Fibroblast of mammary gland (primary cell): ENCODE measurements at places on chromosomes 5 and 9.

DNA sequence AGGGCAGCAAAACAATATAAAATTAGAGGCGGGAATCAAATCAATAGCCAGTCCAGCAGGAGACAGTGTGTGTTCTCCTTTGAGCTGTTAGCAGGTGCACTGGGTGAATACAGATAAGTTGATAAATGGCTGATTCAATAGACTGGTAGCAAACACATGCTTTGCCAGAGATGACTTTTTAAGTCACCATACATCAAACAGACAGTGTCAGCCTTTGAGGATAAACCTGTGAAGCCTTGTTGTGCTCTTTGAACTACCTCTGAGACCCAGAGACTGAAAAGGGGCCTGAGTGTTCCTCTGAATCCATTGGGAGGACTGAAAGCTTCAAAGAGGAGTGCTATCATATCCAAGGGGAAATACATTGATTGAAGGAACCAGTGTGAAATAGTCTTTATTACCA, 301.9 kb downstream of the RASEF start:
- DNase-seq = no peak

GRCh38 chr5:29389993-29390392, 1803.5 kb upstream of the CDH6 start:
- no peak for DNase-seq

DNA sequence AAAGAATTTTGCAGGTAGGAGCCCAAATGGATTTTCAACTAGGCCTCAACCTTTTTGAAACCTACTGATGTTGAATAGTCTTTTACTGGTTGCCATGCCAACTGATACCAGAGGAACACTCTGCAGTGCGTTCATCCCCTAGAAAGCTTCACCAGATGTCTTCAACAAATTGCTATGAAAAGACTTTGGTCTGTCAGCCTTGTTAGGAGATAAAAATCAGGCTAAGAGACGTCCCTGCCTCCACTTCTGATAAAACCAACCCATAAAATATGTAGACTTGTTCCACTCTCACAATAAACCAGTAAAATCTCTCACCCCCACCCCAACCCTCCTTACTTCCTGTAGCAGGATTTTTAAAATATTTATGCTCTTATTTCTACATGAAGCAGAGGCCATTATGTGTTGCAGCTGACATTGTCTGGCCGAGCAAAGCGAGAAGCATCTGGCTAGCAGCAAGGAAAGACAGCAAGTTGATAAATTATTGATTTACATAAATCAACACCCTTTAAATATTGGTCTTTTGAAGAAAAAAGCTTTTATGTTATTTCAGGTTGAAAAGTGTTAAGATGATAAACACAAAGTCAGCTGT, 428.7 kb downstream of the ISL1 start:
- DNase-seq = no peak

DNA sequence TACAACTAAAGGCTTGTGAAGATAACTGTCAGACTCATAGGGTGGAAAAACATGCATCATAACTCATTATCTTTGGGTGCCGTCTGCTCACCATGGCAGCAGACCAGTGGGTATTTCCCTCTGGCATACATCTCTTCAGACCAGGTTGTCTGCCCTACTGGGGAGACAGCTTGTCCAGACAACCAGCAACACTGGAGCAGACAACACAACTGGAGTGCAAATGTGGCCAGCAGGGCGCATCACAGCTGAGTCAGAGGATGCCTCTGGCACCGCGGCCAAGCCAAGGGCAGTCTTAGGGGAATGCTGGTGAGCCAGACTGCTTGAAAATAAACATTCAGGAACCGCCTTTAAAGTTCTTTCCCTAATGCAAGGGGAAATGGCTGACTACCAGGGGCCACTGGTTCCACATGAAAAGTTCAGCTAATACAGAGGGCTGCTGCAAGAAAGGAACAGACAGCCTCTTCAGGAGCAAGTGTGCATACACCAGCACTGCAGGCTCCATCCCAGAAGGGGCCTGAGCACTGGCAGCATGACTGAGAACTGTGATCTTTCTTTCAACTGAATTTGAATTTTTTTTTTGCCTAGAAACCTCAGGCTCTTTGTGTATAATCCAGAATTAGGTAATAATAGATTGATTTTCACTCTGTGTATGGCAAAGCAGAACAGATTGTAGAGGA, 77.3 kb downstream of the MAMDC2 start:
- peak; percentile 96 for DNase-seq

DNA sequence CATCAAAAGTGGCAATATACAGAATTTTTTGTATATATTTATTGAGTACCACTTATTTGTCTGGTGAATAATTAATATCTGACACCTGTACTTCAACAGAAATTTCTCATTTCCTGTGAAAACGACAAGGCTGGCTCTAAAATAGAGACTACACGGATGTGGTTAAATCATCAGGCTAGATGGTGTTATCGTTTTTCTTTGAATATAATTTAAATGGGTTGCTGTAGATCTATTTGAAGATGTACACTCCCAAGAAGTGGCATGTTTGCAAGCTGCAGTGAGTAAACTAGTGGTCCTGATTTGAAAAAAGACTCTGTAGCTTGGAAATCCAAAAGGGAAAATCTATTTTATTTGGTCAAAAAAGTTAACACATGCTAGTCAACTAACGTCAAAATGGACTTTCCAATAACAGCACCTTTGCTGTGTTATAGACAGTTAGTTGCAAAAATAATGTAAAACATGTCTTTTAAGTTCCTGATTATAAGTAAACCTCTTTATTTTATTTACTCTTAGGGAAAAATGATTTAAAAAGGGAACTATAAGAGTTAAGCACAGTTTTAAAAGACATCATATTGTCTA, 13.8 kb downstream of the ST8SIA4 start:
- DNase-seq = no peak

DNA sequence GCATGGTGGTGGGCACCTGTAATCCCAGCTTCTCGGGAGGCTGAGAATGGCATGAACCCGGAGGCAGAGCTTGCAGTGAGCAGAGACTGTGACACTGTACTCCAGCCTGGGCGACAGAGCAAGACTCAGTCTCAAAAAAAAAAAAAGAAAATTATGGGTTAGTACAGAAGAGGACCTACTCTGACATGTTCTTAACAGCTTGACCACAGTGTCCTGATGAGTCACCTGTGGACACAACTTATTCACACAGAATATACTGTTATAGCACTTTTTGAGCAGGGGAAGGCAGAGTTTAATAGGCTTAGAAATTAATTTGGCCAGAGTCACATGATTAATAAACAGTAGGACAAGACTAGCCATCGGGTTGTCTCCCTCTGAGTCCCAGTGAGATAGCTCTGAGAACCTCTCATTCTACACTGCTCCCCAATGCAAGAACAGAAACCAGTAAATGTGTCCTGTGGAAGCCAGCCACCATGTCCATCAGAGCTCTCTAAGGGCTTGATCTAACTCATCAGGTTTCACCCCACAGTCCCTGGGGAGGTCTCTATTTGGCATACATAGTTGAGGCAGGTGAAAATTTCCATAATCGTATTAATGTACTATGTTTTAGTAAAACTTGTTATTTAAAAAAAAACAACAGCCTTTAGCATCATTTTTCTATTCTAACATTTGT, 1077.9 kb upstream of the C9orf72 start:
- DNase-seq = no peak

- DNase-seq = no peak
Measured at GRCh38 chr9:97758334-97758916, 61.3 kb upstream of the XPA start.

GRCh38 chr5:147346006-147346561, 111.3 kb downstream of the STK32A start:
- peak; percentile 7 for DNase-seq

DNA sequence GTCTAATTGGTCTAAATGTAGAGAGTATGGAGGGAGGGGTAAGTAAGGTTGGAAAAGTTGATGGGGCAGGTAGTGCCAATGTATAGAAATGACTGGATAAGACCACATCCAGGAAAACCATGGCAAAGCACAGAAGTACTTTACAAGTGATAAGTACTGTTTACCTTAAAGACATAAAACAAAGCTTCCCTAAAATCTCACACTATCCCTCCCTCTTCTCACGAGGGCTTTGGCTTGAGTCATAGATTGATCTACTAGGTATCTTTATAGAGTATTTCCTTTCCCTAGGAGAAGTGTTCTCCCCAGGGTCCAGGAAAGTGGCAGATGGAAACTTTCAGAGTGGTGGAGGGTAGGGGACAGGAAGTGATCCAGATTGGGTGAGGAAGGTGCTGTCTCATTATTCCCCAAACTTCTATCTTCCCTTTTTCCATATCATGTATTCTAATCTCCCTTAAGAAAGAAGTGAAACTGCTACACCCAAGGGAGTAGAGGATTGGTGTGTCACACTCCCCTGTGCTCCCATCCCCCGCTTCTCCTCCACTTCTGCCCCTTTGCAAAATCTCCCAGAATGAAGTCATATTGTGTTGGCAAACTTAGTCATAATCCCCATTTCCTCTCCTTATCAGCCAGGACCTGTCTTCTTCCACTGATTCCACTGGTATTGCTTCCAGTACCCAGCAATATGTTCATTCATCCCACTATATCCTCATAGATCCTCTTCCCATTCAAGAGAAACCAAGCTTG, 14.6 kb downstream of the IL33 start:
- DNase-seq = peak; percentile 63

DNA sequence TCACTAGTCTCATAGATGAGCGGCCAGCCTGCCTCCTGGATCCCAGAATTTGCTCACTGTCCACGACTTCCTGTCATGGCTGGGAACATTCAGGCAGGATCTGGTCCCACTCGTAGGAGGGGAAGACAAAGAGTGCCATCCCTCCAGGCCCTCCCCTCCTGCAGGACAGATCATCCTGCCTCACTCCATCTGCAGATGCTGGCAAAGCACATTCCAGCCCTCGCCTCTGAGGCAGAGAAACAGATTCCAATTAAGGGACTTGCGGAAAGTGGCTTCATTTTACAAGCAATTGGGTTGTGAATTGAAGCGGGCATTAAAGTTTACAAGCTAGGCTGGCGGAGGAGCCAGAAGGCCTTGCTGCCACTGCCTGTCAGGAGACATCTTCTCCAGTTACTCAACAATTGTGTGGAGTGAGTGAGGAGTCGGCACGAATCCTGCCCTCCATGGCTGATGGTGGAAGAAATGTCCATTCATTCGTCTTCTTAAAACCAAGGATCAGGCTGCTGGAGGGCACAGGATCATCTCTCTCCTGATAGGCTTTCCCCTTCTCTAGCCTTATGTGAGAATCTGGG, 41.8 kb upstream of the KCNMB1 start:
- DNase-seq = no peak

DNA sequence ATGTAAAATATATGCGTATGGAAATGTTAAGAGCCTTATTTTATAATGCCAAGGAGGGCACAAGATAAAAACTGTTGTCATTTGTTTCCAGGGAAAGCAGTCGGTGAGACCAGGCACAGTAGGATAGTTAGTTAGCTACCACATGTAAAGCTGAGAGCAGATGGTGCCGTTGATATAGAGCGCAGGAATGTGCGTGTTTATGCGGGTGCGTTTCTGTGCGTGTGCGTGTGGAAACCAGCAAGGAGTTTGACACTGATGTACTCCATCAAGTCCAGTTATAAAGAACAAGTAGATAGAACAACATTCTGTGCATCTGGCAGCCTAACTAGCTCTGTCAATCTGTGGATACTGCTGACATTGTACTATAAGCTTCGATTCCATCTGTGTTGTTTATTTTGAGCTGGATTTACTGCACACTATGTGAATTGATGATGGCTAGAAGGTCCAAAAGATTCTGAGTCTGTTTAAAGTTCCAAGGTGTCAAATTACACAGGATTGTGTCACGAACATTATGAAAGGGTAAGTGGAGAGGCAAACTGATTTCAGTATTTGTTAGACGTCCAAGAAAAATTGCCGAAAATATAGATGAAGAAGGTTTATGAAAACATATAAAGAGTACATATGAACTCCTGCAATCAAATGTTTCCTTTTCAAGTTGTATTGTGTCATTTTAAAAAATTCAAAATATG, 494.9 kb upstream of the MEF2C start:
- DNase-seq = peak; percentile 23

GRCh38 chr9:123863164-123863855, 66.6 kb downstream of the DENND1A start:
- DNase-seq = peak; percentile 74

DNA sequence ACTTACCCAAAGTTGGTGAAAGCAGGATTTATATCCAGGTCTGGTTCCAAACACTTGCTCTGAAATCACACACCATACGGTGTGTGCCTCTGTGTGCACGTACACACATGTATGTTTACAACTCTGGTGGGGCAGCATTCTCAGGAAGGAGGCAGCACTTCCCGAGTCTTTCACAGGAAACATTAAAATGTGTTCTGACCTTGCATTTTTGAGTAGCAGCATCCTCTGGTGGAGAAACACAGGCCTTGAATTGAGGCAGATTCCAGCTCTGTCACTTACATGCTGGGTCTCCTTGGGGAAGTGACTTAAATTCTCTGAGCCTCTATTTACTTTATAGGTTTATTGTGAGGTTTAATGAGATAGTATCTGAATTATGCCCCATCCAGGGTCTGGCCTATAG, 126.4 kb downstream of the RGS3 start:
- peak; percentile 72 for DNase-seq

GRCh38 chr5:116626272-116626723, 51.7 kb upstream of the SEMA6A start:
- peak; percentile 84 for DNase-seq

DNA sequence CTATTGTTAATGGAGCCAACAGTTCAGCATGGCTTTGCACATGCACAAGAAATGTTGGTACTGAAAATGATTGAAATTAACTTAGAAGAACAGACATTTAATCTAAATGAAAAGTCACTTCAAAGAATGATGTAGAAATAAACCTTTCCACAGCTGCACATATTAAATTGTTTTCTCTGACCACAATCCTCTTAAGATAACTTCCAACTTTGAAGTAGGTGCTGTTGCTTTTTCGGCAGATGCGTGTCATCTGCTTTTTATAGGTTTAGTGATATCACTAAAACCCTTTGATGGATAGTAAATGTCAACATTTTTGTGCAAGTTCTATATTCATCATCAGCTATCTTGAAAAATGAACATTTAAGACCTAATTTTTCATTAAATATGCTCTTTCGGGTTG, 25.3 kb upstream of the SLC1A3 start:
- DNase-seq = no peak

GRCh38 chr5:171270136-171270535, 38.9 kb upstream of the TLX3 start:
- peak; percentile 2 for DNase-seq

DNA sequence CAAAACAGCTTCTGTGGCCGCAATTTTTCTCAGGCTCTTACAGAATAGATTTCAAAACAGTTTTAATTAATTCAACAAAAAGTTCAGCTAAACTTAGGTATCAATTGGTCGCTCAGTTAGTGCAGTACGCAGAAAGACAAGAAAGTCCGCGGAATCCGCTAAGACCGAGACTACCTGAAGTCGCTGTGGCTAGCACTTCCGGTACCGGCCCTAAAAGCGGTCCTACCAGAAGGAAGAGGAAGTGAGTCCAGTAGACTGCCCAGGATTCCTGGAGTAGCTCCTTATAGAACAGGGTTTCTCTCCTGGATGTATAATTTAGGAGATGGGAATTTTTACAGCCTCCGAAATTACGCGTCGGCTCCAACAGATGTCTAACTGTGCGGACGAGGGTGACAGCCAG, 16.6 kb upstream of the PCDHB2 start:
- DNase-seq = no peak

GRCh38 chr9:111983484-111983908, 86.9 kb downstream of the UGCG start:
- no peak for DNase-seq

- no peak for DNase-seq
Measured at GRCh38 chr9:79210541-79211243, 361.1 kb upstream of the TLE4 start.

- no peak for DNase-seq
Measured at GRCh38 chr9:135993765-135994500, 32.8 kb upstream of the UBAC1 start.

GRCh38 chr9:79568337-79569101, 3.2 kb upstream of the TLE4 start:
- DNase-seq = no peak

GRCh38 chr5:104646416-104646815, 1083.8 kb upstream of the NUDT12 start:
- no peak for DNase-seq
